ENCODE measurements at places on chromosomes 1 and 21.

GRCh38 chr1:158146165-158146564, 34.5 kb upstream of the CD1D start:
- DNase-seq, result no peak

- no peak for DNase-seq
Measured at GRCh38 chr1:92927870-92928269, 33.4 kb downstream of the DIPK1A start.

- no peak for DNase-seq
Measured at GRCh38 chr21:14454016-14455009, 71.4 kb upstream of the HSPA13 start.

- DNase-seq, result no peak
Measured at GRCh38 chr1:64892576-64893573, 73.5 kb downstream of the JAK1 start.

GRCh38 chr1:157193702-157194391, 55.7 kb upstream of the ETV3 start:
- peak; percentile 84 for DNase-seq

DNA sequence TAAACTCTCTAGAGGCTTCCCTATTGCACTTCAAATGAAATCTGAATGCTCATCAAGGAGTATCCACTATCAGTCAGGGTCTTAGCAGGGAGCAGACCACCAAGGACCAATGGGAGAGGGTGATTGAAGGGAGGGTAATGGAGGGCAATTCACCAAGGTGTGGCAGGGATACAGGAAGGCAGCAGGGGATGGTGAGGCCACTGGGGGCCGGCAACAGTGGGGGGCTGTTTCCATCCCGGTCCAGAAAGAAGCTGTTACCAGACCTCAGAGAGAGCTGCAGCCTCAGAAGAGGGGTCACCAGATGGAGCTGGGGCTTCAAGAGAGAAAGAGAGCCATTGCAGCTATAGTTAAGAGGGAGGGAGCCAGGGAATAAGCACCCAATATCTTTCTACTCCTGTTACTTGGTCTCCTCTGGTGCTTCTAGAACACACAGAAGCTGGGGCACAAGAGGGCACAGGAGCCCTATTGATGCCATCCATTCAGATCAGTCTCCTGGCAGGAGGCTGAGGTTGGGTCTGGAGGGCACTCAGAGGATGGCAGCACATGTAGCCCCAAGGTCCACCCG, 417.6 kb downstream of the PTPRU start:
- DNase-seq, result no peak

GRCh38 chr1:159821171-159821867, 5.4 kb upstream of the SLAMF8 start:
- no peak for DNase-seq

GRCh38 chr1:52876843-52877242, 34.3 kb downstream of the ZYG11A start:
- DNase-seq, result no peak

GRCh38 chr21:27040738-27041469, 74.0 kb upstream of the ADAMTS5 start:
- DNase-seq, result no peak

Measured in liver (tissue), 10 donors.